ENCODE measurements at places on chromosomes 12 and 14.
A peak's percentile ranks its signal among the peaks of the same experiment; 100 is the strongest.

DNA sequence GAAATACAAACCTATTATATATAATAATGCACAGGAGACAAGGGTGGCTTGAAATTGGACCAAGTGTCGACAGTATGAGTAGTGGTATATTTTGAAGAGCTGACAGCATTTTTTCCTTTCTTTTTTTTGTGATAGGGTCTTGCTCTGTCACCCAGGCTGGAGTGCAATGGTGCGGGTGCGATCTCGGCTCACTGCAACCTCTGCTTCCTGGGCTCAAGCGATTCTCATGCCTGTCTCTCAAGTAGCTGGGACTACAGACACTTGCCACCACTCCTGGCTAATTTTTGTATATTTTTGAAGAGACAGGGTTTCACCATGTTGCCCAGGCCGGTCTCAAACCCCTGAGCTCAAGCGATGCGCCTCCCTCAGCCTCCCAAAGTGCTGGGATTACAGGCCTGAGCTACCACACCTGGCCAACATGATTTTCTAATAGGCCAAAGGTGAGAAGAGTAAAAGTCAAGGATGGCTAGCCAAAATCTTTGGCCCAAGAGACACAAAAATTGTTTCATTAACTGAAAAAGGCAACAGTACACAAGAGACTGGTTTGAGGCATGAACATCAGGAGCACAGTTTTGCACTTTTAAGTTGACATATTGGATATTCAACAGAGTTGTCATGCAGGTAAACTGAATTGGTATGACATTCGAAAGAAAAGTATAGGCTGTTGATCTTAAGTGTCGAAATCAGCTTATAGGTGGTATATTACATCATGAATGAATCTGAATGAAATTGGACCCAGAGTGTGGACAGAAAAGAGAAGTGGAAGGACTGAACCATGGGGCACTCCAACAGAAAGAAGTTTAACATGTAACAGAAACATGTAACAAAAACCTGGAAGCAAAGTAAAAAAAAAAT is 12.5 kb downstream of the HNRNPC start:
- DNase-seq = no peak

GRCh38 chr12:104133866-104134265 is 4.1 kb downstream of the NFYB start:
- DNase-seq = no peak

GRCh38 chr12:21946983-21947382 is 5.8 kb upstream of the ABCC9 start:
- no peak for DNase-seq

DNA sequence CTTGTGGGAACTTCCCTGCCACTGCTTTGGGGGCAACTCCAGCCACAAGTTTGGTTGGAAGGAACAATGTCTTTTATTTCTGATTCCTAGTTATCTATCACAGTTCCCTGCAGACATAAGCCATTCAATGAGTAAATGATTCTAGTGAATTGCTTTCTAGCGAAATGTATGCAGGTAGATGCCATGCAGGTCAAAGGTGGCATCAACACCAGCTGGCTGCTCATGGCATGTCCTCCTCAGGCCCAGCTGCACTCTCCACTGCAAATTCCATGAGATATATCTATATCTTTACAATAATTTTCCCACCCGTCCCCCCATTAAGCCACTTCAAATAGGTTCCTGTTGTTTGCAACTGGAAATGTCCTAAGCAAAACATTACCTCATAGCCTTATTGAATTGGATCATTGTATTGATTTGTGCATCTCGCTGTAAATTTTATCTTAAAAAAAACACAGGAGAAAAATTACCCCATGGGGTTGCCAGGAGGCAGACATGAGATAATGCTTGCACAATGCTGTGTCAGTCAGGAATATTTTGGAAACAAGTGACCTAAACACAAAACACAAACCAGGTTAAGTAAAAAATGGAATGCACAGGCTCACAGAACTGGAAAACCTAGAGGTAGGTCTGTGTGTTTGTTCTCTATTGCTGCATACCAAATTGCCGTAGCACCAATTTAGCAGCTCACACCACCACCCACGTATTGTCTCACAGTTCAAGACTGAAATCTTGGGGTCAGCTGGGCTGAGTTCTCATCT is 32.8 kb upstream of the TXNRD1 start:
- no peak for DNase-seq

DNA sequence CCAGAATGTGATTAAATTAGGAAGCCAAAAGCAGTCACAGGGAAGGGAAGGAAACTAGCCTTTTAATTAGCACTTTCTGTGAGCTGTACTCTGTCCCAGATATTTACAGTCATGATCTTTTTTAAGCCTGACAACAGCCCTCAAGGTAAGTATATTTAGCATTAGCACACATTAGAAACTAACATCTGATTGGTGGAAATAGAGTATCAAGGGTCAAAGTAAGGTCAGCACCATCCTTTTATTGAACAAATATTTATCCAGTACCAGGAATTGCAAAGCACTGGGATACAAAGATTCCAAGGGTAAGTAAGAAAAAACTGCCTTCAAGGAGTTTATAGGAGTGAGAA is 28.2 kb downstream of the RPGRIP1 start:
- DNase-seq = no peak

- no peak for DNase-seq
Measured at GRCh38 chr12:52181746-52182145, 10.1 kb downstream of the KRT80 start.

- DNase-seq = no peak
Measured at GRCh38 chr12:19683178-19683927, 244.1 kb downstream of the AEBP2 start.

GRCh38 chr12:25320123-25321006 is 69.6 kb upstream of the KRAS start:
- DNase-seq = peak; percentile 11

- no peak for DNase-seq
Measured at GRCh38 chr12:67111182-67111581, 158.0 kb upstream of the CAND1 start.

DNA sequence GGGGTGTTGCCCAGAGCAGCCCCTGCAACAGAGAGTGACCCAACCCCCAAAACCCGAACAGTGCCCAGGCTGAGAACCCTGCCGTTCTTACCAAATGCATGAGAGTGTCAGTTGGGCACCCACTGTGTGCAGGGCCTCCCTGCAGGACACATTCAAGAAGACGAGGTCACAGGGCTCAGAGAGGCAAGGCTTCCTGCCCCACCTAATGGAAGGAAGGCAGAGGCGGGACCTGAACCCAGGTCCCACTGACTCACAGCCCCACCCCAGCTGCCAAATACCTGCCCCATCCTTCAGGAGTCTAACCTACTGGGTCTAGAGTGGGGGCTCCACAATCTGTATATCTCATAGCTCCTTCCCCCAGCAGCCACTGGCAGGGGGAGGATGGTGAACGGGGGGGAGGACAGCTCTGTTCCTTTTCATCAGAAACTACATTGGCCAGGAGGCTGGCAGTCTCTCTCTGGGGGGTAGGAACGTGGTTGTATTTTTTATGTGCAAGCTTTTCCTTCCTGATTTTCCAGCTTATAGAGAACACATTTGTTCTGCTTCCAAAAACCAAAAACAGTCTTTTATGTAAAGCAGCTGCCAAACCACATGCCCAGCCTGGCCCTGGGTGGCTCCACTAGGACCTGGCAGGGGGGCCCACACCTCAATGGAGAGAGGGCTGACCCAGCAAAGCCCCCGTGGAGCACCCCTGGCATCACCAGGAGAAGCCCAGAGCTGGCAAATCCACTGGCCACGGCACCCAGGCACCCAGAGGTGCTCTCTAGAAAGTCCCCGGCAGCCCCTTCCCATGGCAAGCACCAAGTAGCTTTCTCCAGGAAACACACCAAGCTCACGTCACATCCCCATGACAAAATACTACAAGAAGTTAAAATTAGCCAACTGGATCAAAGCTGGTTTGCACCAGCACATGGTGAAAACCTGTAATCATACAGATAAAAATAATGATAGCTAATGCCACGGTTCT is 17.0 kb downstream of the NCOR2 start:
- DNase-seq = no peak

DNA sequence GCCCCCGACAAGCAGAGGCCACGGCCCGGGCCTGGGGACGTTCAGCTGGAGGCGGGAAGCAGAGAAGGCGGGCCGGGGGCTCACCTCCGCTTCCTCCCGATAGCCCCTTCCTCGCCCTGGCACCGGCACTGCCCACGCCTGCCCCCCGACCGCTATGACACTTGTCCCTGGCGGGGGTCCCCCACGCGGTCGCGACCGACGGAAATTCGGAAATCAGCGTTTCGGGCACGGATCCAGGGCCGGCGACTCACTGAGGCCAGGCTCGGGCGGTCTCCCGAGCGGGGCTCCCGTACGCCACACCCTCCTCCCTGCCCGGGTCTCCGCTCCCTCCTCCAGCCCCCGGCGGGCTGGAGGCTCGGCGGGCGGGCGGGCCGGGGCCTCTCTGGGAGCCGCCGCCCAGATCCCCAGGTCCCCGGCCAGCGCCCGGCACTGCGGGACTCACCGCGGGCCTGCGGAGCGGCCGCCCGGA is 581 bp downstream of the PITPNM2 start:
- DNase-seq = peak; percentile 54

- no peak for DNase-seq
Measured at GRCh38 chr12:56154246-56154771, 1.9 kb downstream of the MYL6B start.

Data from activated naive CD8-positive, alpha-beta T cell treated with anti-CD3 and anti-CD28 coated beads, Interleukin-2, amount 50 U/mL, for 24 hours (primary cell).